ENCODE measurements at places on chromosomes 12 and 14. TPM values are rescaled to one million over a fixed set of nuclear protein-coding genes. Genes with fewer than 3 reads are reported as not detected.
A peak's percentile ranks its signal among the peaks of the same experiment; 100 is the strongest.

DNA sequence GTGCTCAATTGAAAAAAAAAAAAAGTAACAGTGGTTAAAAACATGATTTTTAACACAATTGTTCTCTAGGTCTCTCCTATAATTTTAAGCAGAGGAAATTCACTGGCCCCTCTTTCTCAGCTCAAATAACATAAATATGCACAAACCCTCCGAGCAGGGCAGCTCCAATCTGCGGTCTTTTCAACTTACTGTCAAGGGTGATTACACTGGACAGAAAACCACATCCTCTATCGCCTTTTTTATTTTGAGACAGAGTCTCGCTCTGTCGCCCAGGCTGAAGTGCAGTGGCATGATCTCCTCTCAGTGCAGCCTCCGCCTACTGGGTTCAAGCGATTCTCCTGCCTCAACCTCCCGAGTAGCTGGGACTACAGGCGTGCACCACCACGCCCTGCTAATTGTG lies 16.5 kb upstream of the GABARAPL1 start:
- H3K4me3 ChIP-seq, result no peak overlapping the region
- peaks cover 18% of the 10 kb centered on the region for H3K27me3 ChIP-seq
- no peak for DNase-seq
- no peaks in the 10 kb centered on the region for H3K4me1 ChIP-seq
- H3K36me3 ChIP-seq, result no peaks in the 10 kb centered on the region

Gene SLC8B1
- total RNA-seq, result 20.0 TPM

DNA sequence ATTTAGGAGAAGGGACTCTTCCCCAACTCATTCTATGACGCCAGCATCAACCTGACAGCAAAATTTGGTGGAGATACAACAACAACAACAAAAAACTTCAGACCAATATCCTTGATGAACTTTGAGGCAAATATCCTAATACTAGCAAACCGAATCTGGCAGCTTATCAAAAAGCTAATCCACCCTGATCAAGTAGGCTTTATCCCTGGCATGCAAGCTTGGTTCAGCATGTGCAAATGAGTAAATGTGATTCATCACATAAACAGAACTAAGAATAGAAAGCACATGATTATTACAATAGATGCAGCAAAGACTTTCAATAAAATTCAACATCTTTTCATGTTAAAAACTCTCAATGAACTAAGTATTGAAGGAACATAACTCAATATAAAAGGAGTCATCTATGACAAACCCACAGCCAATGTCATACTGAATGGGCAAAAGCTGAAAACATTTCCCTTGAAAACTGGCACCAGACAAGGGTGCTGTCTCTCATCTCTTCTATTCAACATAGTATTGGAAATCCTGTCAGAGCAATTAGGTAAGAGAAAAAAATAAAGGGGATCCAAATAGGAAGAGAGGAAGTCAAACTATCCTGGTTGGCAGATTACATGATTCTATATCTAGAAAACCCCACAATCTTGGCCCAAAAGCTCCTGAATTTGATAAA lies 233.3 kb downstream of the CCDC59 start:
- no peak overlapping the region for H3K4me3 ChIP-seq
- H3K27me3 ChIP-seq, result no peaks in the 10 kb centered on the region
- no peak for DNase-seq
- H3K4me1 ChIP-seq, result no peaks in the 10 kb centered on the region
- H3K27ac ChIP-seq, result no peak overlapping the region

GRCh38 chr12:130081117-130081805 lies 81.0 kb upstream of the FZD10 start:
- no peak for DNase-seq
- no peaks in the 10 kb centered on the region for H3K36me3 ChIP-seq
- H3K4me3 ChIP-seq, result no peak overlapping the region
- H3K27me3 ChIP-seq, result no peaks in the 10 kb centered on the region
- H3K4me1 ChIP-seq, result peaks cover 7% of the 10 kb centered on the region

Gene ZFHX2
- 1.8 TPM for total RNA-seq

Gene DUSP6
- 96.7 TPM for total RNA-seq

Gene TSPAN8
- not detected for total RNA-seq

GRCh38 chr12:67911275-67911600 lies 78.0 kb upstream of the IFNG-AS1 start:
- peak; percentile 40 for DNase-seq
- no peaks in the 10 kb centered on the region for H3K36me3 ChIP-seq
- no peaks in the 10 kb centered on the region for H3K4me1 ChIP-seq
- no peak overlapping the region for H3K4me3 ChIP-seq
- H3K27me3 ChIP-seq, result peaks cover 13% of the 10 kb centered on the region

Gene AMDHD1
- 0.21 TPM for total RNA-seq

GRCh38 chr14:99257122-99257672 lies 14.8 kb downstream of the BCL11B start:
- peak overlapping the region; percentile 99 for H3K27ac ChIP-seq
- DNase-seq, result peak; percentile 64

GRCh38 chr12:75685617-75686225 lies 174.3 kb upstream of the KRR1 start:
- no peak for DNase-seq
- no peaks in the 10 kb centered on the region for H3K36me3 ChIP-seq
- peaks cover 6% of the 10 kb centered on the region for H3K27me3 ChIP-seq
- H3K4me3 ChIP-seq, result no peak overlapping the region
- no peak overlapping the region for H3K27ac ChIP-seq

DNA sequence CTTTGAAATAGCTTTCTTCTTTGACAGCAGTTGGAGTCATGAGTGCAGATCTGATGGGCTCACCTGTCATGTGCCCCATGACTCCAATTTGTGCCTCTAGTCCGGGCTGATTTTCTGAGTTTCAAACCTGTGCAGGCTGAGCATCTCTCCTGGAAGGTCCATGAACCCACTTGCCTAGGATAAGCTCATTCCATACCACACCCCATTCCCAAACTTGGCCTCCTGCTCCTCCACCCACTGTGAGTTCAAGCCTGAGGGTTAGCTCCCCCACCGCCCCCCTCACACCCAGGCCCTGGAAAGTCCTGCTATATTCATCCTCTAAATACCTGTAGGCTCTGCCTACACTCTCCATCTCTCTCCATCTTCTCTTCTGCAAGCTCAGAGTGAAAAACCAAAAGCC lies 126.8 kb upstream of the VRK1 start:
- no peak overlapping the region for H3K4me3 ChIP-seq
- no peak for DNase-seq
- H3K36me3 ChIP-seq, result no peaks in the 10 kb centered on the region

- peaks cover 66% of the 10 kb centered on the region for H3K27me3 ChIP-seq
- peak; percentile 58 for DNase-seq
- no peak overlapping the region for H3K27ac ChIP-seq
- peak overlapping the region; percentile 90 for H3K4me3 ChIP-seq
- H3K36me3 ChIP-seq, result no peaks in the 10 kb centered on the region
Measured at GRCh38 chr12:22333713-22334409, 646 bp downstream of the ST8SIA1 start.

- no peak for DNase-seq
- H3K27ac ChIP-seq, result no peak overlapping the region
- no peak overlapping the region for H3K4me3 ChIP-seq
- no peaks in the 10 kb centered on the region for H3K36me3 ChIP-seq
- H3K4me1 ChIP-seq, result no peaks in the 10 kb centered on the region
Measured at GRCh38 chr12:130661059-130661458, 55.0 kb downstream of the RIMBP2 start.

- no peak for DNase-seq
- no peak overlapping the region for H3K27ac ChIP-seq
- H3K27me3 ChIP-seq, result no peaks in the 10 kb centered on the region
Measured at GRCh38 chr12:73665193-73665592, 872.4 kb upstream of the ATXN7L3B start.

Gene CFAP54
- total RNA-seq, result 0.09 TPM

Measured in activated CD4-positive, alpha-beta T cell treated with anti-CD3 and anti-CD28 coated beads, Interleukin-2, amount 10 ng/mL, durations not matched to agents 24 days and 14 days (primary cell).